DMS153 (cell line): ENCODE measurements at places on chromosomes 3 and 15.

- no peak for DNase-seq
These were observed 112.2 kb downstream of the FEZF2 start for GRCh38 chr3:62261121-62261520.

- DNase-seq = no peak
These were observed 429.6 kb downstream of the LPP start for GRCh38 chr3:188583341-188584161.

DNA sequence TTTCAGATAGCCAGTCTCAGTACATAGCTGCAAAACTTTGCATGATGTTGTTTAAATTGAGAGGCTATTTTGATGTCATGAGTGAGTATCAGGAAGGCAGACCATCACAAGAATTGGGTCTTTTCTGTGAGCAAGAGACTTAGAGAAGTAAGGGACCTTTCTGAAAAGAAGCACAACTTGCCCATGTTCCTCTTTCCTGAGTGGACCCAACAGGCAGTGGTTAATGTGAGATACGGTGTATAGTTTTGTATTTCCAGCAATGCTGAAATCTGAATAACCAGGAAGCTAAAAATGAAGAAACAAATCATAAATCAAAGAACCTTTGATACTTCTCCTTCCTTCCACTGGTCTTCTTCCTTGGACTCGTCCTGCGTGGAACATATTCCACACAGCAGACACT is 25.1 kb downstream of the MCTP2 start:
- no peak for DNase-seq

- DNase-seq = no peak
These were observed 12.7 kb upstream of the SNTN start for GRCh38 chr3:63639806-63640205.

- no peak for DNase-seq
These were observed 245.8 kb downstream of the STXBP5L start for GRCh38 chr3:121153851-121154250.

GRCh38 chr3:53844262-53845102 is 1.7 kb downstream of the CHDH start:
- DNase-seq = no peak

GRCh38 chr3:174253196-174253823 is 605.8 kb upstream of the NAALADL2 start:
- no peak for DNase-seq

DNA sequence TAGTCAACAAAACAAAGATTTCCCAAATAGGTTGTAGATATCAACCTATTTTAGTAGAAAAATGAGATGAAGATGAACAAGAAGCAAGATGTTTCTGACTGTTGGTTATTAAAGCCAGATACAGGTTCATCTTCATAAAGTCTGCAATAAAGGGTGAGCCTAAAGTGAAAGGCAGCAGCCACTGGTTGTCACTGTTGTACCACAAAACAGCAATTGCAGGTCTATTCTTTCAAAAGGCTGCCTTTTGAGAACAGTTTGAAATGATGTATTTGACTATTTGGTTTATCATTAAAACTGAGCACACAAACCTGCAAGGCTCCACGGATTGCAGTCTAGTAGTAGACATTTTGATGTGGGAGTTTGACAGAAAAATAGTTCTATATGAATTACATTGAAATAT is 543.4 kb downstream of the GBE1 start:
- DNase-seq = no peak

DNA sequence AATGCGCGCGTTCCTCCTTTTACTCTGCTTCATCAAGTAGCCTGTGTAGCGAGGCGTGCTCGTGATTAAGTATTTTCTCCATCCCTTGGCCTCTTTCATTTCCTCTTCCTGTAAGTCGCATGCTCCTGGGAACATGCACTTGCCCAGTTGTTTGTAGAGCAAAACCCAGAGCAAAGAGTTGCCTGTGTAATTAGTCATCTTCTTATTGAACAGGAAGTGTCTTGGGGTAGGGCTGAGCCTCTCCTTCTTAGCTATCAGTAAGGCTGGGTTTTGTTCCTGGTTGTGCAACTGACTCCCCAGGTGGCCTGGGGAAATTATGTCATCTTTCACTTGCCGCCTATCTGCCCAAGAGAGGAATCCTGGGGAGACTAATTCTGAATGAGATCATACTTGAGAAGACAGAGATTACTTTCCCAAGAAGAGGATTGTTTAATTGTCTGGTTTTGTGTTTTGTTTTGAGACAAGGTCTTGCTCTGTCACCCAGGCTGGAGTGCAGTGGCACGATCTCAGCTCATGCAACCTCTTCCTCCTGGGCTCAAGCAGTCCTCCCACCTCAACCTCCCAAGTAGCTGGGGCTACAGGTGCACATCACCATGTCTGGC is 14.9 kb downstream of the LIPH start:
- peak; percentile 44 for DNase-seq

DNA sequence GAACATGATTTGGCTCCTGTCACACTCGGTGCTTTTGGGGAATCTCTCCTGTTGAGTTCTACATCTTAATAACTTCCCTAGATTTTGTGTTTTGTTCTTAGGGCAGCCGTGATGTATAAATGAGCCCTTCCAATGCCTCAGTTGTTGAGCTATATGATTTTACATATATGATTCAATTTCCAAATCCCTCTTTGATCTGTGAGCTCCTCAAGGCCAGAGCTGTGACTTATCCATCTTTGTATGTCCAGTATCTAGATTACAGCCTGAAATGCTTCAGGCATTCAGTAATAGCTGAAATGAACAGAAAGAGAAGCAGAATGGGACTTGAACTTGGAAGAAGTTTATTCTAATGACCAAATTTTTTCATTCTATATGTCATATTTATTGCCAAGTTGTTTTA is 26.6 kb downstream of the CGGBP1 start:
- DNase-seq = no peak

GRCh38 chr15:64017082-64017588 is 29.1 kb downstream of the DAPK2 start:
- peak; percentile 45 for DNase-seq

- no peak for DNase-seq
These were observed 2.8 kb downstream of the ACTL6A start for GRCh38 chr3:179565496-179565895.

- DNase-seq = no peak
These were observed 363.3 kb downstream of the SLC9A9 start for GRCh38 chr3:143484846-143485512.

- no peak for DNase-seq
These were observed 1.6 kb downstream of the PDE8A start for GRCh38 chr15:84983294-84983693.

DNA sequence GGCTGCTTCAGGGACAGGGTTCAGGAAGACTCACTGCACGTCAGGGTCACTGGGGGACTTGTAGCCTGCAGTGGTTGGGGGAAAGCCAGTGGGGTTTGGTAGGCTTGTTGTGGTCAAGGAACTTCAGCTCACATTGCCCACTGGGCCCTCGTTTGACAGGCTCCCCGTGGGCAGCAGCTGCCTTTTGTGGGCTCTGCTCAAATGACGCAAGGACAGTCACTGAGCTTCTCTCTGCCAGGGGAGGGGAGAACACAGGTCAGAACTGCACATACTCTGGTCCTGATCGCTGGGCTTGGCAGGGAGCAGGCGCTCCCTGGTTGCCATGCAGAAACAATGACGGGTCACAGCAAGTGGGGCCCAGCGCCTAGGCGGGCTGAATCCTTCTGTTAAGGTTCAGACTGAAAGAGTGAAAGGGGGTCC is 45.5 kb downstream of the FAM174B start:
- no peak for DNase-seq

- DNase-seq = no peak
These were observed 102.5 kb downstream of the MESD start for GRCh38 chr15:80887148-80887547.

DNA sequence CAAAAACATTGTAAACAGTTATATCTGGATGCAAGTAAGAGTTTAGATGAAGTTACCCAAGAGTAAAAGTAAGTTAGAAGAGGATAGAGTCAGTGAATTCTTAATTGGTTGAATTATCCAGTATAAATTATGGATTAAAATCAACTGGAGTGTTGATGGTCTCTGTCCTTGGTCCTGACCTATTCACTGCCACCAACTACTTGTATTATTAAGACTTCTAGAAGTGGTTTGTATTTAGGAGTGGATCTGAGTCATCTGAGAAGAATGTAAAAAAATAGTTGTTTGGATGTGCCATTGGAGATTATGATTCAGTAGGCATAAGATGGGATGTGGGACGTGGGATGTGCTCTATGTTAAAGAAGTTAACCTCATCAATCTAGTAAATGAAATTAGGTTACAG is 86.4 kb downstream of the SYNPR start:
- DNase-seq = no peak

GRCh38 chr3:53837331-53837730 is 8.9 kb downstream of the CHDH start:
- DNase-seq = no peak

DNA sequence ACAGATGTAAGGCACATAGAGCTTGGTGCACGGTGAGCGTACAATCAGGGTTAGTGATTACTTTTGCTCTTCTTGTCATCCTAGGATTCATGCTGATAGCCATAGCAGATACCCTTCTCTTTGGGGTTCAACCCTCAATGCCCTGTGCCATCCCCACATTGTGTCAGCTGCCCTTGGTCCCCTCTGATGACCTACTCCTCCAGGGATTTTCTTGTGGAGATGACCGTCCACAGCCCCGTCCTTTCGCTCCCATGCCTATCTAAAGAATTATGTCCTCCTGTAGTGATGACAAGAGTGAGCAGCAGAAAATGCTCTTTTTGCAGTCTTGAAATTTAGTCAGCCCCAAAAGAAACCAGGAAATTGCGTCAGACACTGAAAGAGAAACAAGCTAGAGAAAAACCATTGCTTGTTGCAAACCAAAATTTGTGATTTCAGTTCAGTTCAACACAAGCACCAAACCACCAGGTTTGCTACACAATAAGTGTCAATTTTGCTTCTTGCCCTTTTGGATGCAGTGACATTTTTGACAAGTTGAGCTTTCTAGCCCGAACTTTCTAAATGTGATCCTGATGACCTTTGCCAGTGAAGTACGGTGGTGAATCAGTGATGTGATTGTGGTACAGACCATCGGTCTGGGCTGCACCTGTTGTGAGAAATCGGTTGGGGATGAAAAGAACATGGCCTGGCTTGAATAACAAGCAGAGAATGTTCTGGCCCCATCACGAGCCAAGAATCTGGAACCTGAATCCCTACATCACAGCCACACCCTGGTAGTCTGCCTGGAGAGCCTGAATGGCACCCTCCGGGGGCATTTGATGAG is 41.3 kb downstream of the CMTM7 start:
- no peak for DNase-seq

- no peak for DNase-seq
These were observed 453 bp upstream of the LTF start for GRCh38 chr3:46465196-46465520.
